ENCODE measurements at places on chromosomes 5 and 9.

GRCh38 chr9:12774861-12775678 is at the start of gene LURAP1L:
Gene LURAP1L (plus strand): TSS chr9:12775020. CDS start chr9:12775716, 696 bp downstream.
- DNase-seq = no peak

DNA sequence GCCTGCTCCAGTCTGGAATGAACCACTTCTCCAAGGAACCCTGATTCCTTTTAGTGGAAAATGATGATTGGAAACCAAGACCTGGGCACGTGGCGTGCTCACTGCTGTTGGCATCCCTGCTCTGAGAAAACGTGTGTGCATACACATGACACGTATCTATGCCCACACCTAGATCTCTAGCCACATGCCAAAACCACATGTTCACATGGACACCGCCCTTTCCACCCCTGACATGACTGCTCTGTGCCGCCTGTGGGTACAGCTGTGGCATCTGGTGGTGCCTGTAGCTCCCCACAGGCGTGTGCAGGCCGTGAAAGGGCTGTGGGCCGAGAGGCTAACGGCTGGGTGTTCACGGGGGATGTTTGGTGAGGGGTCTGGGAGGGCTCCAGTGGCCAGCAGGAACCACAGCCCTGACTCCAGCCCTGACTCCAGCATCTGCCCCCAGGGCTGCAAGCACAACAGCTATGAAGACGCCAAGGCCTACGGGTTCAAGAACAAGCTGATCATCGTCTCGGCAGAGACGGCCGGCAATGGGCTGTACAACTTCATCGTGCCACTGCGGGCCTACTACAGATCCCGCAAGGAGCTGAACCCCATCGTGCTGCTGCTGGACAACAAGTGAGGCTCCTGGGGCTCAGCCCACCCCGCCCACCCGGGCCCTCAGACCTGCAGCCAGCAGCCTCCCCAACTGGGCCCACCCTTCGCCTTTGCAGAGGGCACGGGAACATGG is 75.1 kb downstream of the KCNT1 start:
- DNase-seq = no peak

DNA sequence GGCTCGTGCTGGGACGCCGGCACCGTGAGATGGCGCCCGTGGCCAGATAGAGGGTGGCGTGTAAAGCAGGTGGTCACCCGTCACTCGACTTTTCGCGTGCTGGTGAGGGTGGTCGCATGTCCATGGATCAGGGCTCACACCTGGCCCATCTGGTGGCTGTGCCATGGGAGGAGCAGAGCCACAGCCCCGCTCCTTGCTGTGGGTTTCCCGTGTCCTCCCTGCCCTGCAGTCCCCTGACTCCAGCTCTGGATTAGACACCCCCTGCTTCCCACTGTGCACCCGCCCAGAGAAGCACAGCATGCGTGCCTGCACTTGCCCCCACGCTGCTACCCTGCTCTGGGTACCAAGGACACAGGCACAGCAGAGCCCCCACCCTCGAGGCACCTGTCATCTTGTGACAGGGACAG is 1.8 kb upstream of the TMEM250 start:
- no peak for DNase-seq

GRCh38 chr5:120096413-120096812 is 367.7 kb upstream of the PRR16 start:
- no peak for DNase-seq

DNA sequence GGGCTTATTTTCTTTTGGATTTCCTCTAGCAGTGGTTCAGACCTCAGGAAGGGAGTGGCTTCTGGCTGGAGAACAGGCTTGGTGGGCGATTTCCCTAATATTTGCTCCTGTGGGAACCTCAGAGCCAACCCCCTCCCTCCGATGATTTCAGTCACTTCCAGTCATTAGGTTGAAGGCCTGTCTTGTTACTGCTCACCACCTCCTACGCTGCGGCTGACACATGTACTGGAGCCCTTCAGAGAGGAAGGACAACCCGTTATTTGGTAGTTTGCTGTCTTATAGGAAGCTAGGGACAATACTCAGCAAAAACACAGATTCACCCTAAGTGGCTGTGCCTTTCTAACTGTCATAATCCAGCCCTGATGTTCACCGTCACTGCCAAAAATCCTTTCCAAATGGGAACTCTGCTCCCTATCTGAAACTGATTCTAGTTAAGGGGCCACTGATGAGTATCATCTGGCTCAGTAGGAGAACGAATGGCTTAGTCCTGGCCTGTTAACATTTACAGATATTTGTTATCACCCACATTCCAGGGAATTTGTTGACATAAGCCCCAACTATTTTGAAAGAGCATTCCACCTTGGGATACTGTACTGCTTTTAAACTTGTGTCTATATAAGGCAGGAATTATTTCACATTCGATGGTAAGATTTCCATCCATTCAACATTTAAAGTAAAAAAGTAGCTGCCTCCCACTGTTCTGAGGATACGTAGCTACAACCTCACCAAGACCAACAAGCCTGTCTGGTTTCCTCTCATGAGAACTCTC is 29.3 kb upstream of the ANKH start:
- no peak for DNase-seq

DNA sequence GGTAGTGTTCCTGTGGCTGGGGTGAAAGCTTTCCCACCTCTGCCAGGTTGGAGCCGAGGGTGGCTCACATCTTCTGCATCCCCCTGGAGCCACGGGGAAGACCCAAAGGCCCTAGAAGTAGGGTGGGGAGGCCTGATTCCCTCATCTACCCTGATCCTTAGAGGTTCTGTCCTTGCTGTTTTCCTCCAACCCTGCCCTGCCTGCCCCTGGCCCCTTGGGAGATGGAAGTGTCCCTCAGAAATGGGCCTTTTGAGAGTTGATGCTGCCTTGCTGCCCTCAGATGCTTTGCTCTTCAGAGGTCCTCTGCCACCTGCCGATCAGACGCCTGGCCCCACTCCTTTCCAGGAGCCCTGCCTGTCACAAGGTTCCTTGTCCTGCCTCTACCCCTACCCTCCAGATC is 6.3 kb downstream of the CCL19 start:
- DNase-seq = no peak

DNA sequence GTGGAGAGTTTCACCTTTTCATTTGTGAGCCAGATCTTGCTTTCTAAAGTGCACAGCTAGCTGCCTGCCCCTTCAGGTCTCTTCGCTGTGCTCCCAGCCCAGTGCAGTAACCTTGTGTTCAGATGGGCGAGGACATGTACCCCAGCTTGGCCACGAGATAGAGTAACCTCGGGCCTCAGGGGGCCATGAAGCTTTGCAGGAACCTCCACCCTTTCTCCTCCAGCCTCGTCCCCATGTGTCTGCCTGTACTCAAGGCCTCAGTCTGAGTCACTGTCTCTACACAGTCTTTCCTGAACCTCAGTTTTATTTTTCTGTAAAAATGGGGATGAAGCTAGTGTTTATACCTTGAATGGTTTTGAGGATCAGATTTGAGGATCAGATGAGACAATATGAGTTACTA is 37.9 kb downstream of the ERGIC1 start:
- DNase-seq = no peak

DNA sequence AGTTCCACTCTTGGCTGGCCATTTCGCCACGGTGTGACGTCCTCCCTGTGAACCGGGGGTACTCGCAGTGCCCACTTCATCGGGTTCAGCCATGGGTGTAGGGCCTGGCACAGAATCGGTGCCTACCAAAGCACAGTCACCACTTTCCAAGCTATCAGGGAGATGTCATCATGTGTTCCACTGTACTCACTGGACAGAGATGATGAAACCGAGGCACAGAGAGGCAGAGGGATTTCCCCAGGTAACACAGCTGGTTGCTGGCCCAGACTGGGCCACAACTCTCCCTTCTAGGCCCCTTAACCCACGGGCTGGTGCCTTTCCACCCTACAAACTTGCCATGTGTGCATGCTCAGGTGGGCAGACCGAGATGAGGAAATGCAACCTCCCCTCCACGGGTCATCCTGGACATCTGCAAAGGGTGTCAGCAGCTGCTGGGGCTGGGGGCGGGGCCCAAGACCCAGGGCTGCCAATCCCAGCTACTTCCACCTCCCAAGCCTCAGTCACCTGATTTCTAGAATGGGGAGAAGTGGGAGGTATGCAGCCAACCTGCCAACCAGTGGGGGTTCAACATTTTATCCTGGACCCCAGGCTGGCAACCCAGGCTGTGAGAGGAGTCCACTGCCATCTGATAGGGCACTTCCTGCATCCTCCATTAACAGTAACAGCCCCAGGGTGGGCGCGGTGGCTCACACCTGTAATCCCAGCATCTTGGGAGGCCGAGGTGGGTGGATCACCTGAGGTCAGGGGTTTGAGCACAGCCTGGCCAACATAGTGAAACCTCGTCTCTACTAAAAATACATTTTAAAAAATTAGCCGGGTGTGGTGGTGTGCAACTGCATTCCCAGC is 893 bp upstream of the SH2D3C start:
- peak; percentile 46 for DNase-seq

DNA sequence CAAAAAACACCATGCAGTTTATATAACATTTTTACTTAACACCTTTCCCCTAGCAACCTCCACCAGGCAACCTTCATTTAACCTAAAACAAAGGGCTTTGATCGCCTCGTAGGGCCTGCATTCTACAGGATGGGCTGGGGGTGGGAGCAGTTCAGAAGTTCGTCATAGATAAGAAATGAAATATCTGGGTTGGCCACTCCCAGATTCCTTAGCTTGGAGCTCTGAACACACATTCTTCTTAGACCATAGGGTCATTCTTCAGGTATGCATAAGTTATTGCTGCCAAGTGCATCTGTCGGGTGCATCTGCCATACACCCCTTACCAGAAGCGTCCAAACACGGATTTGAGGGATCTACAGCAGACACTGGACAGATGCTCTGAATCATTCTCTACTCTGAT is 4.3 kb upstream of the SLC22A5 start:
- no peak for DNase-seq

DNA sequence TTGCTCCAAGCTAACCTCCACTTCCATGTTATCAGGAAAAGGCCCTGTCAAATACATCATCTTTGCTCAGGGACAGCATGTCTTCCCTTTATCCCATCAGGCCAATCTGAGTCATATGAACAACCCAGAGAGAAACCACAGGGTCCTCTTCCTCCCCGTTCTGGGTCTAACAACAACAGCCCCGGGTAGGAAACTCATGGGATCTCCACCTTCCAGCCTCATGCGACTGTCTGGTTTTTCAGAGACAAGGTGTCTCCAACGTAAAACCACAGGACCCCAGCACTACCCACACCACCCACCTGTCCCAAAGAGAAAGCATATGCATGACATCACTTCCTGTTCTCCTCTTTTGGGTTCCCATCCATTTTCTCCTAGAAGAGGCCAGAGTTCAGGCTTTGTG is 217.9 kb downstream of the ENC1 start:
- DNase-seq = no peak

DNA sequence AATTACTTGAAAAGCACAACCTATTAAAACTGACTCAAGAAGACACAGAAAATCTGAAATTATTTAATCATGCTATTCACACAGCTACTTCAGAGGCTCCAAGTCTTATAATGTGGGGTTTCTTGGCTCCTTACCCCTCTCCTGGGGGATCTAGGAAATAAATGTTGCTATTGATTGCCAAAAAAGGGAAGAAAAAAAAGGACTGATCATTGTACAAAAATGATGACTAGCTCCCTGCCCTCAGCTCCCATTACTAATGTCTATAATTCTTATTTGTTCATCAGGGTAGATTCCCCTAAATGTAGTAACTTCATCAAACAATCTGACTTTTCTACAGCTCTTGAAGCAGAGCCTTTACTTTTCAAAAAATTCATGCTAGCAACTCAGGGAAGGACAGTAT is 3.3 kb upstream of the SMC5 start:
- no peak for DNase-seq

DNA sequence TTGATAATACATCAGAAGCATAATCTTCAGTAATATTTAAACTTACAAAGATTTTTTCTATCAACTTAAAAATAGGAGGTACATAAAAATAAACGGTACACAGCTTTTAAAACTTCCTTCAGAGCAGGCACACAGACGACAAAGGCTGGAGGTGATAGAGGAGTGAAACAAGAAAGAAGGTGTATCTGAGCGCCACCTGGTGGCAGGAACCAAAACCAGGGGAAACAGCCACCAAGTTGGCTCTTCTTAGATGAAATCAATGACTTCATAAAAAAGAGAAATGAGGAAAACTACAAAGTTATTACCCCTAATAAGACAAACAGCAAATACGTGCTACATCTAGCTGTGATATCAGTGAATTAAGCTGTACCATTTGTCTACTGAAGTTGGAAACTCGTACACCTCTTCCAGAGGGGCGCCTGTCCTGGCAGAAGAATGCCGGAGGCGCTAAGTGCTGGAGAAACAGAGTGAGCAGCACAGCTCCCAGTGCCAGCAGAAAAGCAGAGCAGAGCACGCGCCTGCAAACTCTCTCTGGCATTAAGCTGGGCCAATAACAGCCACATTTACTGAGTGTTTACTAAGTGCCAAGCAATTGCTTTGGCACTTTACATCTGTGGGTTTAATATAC is 85.9 kb downstream of the SETX start:
- peak; percentile 21 for DNase-seq

- no peak for DNase-seq
These were observed 5.3 kb upstream of the RXRA start for GRCh38 chr9:134320868-134321471.

DNA sequence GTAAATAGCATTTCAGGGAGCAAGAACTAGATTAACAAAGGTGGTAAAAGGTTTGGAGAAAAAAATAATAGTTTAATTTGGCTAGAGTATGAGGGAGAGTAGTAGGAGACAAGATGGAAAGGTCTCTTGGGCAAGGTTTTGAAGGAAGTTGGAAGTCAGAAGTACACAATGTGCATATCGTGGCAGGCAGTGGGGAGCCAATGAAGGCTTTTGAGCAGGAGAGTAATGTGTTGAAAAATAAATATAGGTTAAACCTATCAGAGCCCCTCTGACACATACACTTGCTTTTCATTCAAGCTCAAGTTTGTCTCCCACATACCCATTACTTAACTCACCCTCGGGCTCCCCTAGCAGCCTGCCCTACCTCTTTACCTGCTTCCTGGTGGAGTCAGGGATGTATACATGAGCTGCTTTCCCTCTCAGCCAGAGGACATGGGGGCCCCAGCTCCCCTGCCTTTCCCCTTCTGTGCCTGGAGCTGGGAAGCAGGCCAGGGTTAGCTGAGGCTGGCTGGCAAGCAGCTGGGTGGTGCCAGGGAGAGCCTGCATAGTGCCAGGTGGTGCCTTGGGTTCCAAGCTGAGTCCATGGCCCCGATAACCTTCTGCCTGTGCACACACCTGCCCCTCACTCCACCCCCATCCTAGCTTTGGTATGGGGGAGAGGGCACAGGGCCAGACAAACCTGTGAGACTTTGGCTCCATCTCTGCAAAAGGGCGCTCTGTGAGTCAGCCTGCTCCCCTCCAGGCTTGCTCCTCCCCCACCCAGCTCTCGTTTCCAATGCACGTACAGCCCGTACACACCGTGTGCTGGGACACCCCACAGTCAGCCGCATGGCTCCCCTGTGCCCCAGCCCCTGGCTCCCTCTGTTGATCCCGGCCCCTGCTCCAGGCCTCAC is at the start of gene CA9:
Gene CA9 (plus strand): TSS at position 797 of the 893 bp plus-strand sequence. CDS start 32 bp downstream, at position 829.
- DNase-seq = no peak

Measured in T-helper 22 cell (primary cell).